DMS79 (cell line): ENCODE measurements at places on chromosomes 16 and 17.

- DNase-seq: no peak
Observed at GRCh38 chr17:55495239-55495638, 16.0 kb downstream of the SMIM36 start.

DNA sequence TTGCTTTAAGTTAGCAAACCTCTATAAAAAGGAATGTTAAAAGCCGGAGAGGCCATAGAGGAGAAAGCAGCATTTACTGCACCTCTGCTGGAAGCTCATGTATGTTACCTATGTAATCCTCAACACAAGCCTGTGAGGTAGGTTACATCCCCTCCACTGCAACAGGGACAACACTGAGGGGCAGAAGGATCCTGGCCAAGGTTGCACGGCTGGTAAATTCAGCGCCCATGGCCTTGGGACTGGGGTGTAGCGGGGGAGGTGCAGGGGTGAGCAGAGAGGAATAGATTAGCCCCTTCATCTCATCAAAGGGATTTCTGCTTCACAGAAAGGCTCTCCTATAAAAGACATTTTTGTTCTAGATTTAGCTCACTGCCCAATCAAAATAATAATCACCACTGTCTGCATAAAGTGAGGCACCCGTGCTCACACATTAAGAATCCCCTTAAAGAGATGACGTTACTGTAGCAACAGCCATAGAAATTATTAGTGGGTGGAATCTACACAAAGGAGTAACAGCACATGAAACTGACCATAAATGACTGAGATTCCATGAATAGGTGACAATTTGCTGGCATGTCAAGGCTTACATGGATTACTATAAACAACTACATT lies 3.3 kb downstream of the ZCCHC14 start:
- DNase-seq: no peak

DNA sequence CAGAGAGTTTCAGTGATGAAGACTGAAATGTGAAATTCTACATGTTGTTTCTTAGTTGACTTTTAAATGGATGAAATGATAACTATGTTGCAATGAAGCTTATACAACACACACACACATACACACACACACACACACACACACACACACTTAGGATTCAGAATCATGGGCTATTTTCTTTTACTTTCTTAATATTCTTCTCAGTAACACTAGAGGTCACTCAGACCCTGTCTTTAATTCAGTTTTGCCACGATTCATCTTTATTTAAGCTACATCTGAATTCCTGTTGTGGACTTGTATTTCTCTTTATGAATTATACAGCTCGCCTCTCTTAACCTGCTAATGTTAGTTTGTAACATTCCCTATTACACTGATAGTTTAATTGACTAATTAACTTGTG lies 109.6 kb upstream of the GOT2 start:
- DNase-seq: no peak

DNA sequence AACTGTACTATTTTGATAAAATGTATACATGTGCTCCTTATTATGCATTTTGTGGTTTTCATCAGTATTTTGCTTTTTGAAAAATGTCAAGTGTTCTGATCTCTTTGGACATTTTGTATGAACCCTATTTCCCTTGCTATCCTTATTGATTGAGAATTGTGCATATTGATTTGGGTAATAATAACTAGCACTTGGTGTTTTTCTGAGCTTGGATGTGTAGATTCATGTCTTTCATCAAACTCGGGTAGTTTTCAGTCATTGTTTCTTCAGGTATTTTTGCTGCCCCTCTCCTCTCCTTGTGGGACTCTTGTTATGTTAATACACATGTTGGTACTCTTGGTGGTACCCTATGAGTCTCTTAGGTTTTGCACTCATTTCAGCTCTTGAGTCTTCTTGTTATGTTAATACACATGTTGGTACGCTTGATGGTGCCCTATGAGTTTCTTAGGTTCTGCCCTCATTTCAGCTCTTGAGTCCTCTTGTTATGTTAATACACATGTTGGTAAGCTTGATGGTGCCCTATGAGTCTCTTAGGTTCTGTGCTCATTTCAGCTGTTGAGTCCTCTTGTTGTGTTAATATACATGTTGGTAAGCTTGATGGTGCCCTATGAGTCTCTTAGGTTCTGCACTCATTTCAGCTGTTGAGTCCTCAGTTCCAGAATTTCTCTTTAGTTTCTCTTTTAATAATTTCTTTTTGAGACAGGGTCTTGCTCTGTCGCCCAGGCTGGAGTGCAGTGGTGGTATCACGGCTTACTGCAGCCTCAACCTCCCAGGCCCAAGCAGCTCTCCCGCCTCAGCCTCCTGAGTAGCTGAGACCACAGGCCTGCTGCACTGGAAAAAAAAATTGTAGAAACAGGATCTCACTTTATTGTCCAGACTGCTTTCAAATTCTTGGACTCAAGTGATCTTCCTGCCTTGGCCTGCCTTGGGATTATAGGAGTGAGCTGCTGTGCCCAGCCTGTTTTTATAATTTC lies 19.3 kb downstream of the ZNF750 start:
- no peak for DNase-seq

GRCh38 chr17:55567240-55568214 lies 56.3 kb upstream of the SMIM36 start:
- DNase-seq: no peak

GRCh38 chr17:74999523-74999922 lies 12.1 kb downstream of the CDR2L start:
- no peak for DNase-seq

- no peak for DNase-seq
Observed at GRCh38 chr16:9657641-9658040, 524.6 kb downstream of the GRIN2A start.

- no peak for DNase-seq
Observed at GRCh38 chr17:18139949-18140348, 31.4 kb downstream of the MYO15A start.

DNA sequence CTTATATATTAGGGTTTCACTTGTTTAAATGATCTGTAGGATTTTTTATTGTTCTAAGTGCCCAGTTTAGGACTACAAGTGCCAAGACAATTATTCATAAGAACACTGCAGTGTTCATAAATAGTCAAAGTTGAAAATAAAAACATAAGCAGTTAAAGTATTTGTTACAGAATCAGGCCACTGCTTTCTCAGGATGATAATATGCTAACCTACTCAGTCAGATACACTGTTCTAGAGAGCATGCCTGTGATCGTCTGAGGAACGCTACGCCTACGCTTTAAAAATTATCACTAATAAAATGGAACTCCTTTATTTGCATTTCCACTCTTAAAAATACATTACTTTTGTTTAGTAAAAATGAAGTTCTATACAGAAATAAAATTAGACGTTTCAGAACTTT lies 37.4 kb upstream of the TRAP1 start:
- no peak for DNase-seq

- DNase-seq: no peak
Observed at GRCh38 chr17:80593181-80593580, 48.5 kb downstream of the RPTOR start.

DNA sequence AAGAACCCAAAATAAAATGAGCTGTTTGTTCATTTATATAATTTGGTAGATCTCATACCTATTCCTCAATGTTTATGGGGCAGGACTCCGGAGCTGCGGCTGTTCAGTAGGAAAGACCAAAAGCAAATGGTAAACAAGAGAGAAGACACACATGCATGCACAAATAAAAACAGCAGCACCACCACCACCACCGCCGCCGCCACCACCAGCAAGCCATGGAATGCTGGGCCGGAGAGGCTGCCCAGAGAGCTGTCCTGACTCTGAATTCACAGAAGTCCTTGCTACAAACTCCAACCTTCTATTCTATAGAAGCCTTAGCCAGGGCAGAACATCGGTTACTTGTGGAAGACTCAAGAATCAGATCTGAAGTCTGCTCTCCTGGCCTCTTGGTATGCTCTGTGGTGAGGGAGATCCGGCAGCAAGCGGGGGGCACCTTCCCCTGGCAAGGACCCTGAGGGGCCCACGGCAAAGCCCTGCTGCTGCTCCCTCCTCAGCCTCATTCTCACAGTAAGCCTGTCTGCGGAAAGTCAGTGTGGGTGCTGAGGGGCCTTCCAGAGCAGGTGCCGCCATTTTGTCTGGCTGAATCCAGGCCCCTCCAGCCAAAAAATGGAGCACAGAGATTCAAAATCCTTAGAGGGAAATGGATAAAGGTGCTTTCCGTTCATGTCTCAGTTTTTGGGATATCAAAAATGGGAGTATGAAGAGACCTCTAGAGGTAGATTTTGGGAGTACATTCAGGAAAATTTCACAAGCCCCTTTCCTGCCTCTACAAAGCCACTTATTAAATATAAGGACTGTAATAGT lies 6.4 kb upstream of the FOXJ1 start:
- peak; percentile 16 for DNase-seq

- no peak for DNase-seq
Observed at GRCh38 chr16:10534748-10535147, 45.6 kb downstream of the EMP2 start.

DNA sequence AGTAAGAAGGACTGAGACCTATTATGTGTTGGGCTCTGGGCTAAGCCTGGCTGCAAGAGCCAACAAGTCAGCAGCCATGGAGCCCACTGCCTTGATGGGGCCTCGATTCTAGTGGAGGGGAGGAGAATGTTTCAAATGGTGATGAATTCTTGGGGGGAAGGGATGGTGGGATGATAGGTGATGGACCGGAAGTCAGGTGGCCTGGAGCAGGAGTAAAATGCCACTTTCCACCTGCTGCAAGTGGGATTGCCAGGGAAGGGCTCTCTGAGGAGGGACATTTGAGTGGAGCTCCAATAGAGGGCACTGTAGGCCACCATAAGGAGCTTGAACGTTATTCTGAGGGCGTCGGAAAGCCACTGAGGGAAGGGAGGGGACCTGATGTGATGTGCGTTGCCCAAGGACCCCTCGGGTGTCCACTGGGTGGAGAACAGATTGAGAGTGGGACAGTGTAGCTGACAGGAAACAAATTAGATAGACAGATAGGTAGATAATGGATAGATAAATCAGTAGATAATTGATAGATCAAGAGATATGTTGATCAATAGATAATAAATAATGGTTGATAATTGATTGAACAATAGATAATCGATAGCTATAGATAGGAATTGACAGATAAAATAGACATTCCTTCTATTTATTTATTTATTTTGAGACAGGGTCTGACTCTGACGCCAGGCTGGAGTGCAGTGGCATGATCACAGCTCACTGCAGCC lies 18.2 kb upstream of the NXPH3 start:
- peak; percentile 26 for DNase-seq
